ENCODE measurements at places on chromosomes 7 and 10. TPM values are rescaled to one million over a fixed set of nuclear protein-coding genes. Genes with fewer than 3 reads are reported as not detected.

CALHM1 gene
- total RNA-seq, result not detected

NEUROD6 gene
- total RNA-seq, result not detected

TMEM178B gene
- under 0.01 TPM for total RNA-seq

BLNK gene
- total RNA-seq, result not detected

PTN gene
- 61.7 TPM for total RNA-seq

DDC gene
- not detected for total RNA-seq

CLRN3 gene
- not detected for total RNA-seq

ACADSB gene
- 10.6 TPM for total RNA-seq

IQUB gene
- total RNA-seq, result 0.18 TPM

EPHB6 gene
- total RNA-seq, result under 0.01 TPM

TRIM4 gene
- 15.3 TPM for total RNA-seq

MYO1G gene
- under 0.01 TPM for total RNA-seq

IGFBP1 gene
- not detected for total RNA-seq

FGL2 gene
- total RNA-seq, result 1.3 TPM
